Kidney tubule cell (primary cell): ENCODE measurements at places on chromosomes 7 and 10.

DNA sequence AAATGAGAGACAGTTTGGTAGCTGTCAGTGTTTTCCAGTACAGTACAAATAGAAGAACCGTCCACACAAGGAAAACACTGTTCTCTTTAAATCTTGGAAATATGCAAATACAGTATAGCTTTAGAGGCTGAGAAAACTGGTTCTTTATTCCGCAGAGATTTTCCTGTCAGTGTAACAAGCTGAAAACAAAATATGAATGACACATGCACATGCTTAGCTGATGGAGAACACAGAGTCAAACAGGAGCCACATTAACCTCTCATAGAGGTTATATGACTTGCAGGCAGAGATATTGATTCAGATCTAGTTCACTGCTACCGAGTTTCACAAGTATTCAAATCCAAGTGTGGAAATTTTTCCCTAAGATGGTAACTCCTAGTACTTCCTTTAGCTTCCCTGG, 135.2 kb upstream of the C1QL3 start:
- DNase-seq: no peak

DNA sequence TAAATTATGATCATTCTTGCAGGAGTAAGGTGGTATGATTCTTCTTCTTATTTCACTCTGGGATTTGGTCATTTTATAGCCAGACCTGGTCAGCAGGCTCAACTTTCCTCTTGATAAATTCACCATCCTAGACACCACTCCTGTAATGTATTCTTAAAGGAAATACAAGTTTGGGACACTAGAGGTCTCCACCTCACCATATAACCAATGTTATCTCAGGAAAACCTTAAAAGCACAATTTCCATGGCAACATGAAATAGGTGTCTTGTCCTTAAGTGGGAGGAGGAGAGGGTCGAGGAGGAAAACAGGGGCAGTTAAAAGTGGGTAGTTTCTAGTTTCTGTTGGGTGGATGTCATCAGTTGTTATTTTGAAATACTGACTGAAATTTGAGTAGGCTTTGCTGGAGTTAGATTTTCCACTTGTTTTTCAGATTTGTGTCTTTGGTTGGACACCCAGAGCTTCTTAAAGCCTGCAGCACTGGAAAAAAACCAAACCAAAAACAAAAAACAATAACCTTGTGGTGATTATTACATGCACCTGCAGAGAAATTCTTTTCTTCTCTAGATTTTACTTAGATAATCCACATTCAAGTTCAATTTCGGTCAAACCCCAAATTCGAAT, 163.1 kb downstream of the PRKCQ start:
- peak; percentile 65 for DNase-seq

- DNase-seq: peak; percentile 96
Measured at GRCh38 chr10:49177391-49178355, 10.5 kb downstream of the TMEM273 start.

DNA sequence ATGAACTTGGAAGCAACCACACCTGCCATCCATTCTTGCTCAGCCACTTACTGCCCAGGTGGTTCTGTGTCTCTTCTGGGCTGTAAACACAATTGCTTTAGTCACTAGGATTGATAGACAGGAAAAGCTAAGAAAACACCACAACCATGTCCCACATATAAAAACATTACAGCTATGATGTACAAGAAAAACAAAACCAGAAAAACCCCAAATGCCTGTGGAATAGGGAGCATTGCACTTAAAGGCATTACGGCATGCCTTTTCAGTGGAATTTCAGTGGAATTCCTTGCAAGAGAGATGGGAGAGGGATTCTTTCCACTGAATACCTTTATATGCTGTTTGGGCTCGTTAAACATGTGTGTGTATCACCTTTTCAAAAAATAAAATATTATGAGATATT, 44.2 kb upstream of the GPR26 start:
- DNase-seq: no peak

DNA sequence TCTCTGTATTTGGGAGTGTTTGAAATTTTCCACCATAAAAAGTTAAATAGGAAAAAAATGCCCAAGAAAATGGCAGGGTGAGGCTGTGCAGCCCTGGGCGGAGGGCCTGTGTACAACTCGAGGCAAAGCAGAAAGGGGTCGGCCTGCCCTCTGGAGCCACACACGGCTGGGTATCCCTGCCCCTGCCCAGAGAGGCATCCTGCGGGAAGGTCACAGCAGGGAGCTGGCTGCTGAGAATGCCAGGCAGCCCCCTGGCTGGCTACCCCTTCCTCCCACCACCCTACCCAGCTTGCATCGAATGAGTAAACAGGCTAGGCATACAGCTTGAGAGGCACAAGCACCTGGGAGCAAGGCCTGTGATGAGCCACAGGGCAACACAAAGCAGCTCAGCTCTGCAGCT, 46.1 kb downstream of the CAMK2B start:
- no peak for DNase-seq

DNA sequence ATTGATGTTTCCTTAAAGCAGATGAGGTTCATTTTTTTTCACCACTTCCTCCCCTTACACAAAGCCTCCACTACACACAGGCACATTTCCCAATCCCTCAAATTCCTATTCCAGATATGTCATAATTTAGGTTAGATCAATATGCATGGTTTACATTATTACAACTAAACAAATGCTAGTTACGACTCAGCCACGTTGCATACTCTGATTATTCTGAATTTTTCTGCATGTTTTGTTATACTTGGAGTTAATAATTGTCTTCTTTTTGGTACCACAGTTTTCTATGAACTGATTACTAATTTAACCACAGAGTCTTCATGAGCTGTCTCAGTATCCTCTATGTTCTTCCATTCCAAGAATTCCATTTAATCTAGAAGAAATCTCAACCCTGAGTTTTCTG, 4.4 kb upstream of the BICC1 start:
- peak; percentile 91 for DNase-seq
